ENCODE measurements at places on chromosomes 12 and 14.

DNA sequence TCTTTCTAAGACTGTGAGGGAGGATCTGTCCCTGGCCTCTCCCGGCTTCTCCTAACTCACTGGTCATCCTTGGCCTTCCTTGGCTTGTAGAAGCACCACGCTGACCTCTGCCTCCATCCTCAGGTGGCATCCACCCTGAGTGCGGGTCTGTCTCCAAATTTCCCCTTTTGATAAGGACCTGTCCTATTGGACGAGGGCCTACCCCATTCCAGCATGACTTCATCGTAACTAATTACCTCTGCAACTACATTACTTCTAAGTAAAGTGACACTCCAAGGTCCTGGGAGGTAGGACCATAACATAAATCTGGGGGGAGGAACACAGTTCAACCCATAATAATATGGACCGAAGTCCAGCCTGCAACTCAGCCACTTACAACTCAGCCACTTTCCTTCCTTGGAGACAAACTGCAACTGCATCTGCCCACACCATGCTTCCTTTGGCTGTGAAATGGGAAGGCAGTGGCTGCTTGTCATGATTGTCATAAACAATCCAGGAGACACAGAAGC, 229.6 kb upstream of the DIO3 start:
- H3K27ac ChIP-seq, result no peak overlapping the region
- H3K27me3 ChIP-seq, result no peaks in the 10 kb centered on the region
- H3K4me3 ChIP-seq, result no peak overlapping the region
- no peak for DNase-seq

GRCh38 chr14:46034305-46034704, 617.3 kb downstream of the RPL10L start:
- H3K27ac ChIP-seq, result no peak overlapping the region
- H3K4me1 ChIP-seq, result no peaks in the 10 kb centered on the region
- H3K4me3 ChIP-seq, result no peak overlapping the region
- H3K27me3 ChIP-seq, result no peaks in the 10 kb centered on the region
- no peaks in the 10 kb centered on the region for H3K36me3 ChIP-seq

DNA sequence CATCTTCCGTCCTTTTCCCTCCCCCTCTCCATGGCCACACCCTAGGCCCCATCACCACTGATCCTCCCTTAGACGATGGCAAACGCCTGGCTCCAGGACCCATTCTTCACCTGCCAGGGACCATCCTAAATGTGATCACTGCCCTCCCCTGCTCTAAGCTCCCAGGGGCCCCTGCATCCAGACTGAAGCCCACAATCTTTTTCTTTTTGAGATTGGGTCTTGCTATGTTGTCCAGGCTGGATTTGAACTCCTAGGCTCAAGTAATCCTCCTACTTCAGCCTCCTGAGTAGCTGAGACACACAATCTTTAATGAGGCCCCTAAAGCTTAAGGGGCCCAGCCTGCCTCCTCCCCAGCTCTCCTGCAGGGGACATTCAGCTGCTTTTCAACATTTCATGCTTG, 15.3 kb downstream of the RBM19 start:
- H3K27me3 ChIP-seq, result no peaks in the 10 kb centered on the region
- DNase-seq, result no peak
- H3K36me3 ChIP-seq, result peaks cover 42% of the 10 kb centered on the region
- H3K4me1 ChIP-seq, result no peaks in the 10 kb centered on the region
- no peak overlapping the region for H3K27ac ChIP-seq

GRCh38 chr12:42365486-42365885, 39.5 kb downstream of the PPHLN1 start:
- H3K27ac ChIP-seq, result no peak overlapping the region
- H3K4me3 ChIP-seq, result no peak overlapping the region
- H3K36me3 ChIP-seq, result no peaks in the 10 kb centered on the region
- peaks cover 38% of the 10 kb centered on the region for H3K4me1 ChIP-seq
- no peak for DNase-seq

DNA sequence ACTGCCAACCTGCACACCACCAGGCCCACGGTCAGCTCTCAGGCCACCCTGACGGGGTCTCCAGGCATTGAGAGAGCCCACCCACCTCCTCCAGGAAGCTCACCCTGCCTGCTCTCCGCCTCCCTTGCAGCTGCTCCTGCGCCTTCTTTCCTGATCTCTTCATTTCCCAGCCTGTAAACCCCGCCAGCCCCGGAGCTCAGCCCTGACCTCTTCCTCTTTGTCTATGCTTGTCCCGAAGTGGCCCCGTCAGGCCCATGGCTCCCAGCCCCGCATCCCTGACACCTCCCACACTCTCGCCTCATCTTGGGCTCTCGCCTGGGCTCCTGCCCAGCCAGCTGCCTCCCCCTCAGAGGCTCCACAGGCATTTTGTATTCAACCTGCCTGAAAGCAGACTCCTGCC, 139.3 kb downstream of the CALM1 start:
- no peak for DNase-seq
- no peak overlapping the region for H3K27ac ChIP-seq

All from GM23338 (cell line).